Eye (tissue), 1 donor: ENCODE measurements at places on chromosomes 7 and 10.

- DNase-seq, result peak; percentile 54
These were observed 240.5 kb downstream of the GLI3 start for GRCh38 chr7:41996381-41997035.

DNA sequence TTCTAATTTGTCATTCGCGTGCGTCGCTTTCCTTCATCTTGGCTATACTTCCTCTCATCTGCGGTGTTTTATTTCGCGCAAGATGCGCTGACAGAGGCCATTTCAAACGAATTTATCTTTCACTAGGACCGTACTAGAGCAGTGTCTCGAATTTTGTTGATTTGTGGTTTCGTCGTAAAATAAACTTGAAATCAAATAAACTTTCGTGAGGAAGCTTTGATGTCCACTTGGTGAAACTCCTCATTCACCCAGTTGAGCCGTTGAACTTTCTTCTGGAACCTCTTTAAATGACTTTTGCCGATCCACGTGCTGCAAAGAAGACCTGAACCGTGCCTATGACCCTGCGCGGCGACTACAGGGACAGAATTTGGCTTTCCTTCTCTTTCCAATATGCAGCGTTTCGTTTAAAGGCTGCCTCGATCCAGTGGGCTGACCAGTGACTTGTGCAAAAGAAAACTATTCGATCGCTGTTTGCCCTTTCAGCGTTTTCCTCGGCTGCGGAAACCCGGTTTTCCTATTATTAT lies 163.9 kb upstream of the PPP1R3A start:
- peak; percentile 82 for DNase-seq

DNA sequence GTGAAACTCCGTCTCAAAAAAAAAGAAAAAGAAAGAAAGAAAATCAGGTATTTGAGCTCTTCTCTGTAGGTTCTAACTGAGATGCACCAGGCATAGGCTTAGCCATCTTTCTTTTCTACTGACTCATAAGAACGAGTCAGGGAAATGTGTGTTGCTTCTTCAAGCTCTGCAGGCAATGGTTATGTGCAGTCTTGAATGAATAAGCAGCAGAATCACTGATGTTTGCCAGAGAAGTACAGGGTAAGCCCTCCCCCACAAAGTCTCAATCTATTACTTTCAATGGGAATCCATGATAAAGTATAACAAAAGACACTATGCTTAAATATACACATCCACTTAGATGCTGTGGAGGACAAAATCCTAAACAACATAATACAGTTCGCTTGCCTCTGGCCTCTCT lies 239.2 kb downstream of the PARD3 start:
- DNase-seq, result no peak

DNA sequence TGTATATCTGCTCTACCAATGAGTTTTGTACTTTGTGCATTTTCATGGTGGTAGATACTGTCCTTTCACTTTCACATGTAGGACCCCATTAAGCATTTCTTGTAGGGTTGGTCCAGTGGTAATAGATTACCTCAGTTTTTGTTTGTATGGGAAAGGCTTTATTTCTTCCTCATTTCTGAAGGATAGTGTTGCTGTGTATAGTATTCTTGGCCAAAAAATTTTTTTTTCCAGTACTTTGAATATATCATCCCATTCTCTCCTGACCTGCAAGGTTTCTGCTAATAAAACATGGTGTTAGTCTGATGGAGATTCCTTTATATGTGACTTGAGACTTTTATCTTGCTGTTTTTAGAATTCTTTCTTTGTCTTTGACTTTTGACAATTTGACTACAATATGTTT lies 12.0 kb downstream of the GIMAP8 start:
- DNase-seq, result no peak

DNA sequence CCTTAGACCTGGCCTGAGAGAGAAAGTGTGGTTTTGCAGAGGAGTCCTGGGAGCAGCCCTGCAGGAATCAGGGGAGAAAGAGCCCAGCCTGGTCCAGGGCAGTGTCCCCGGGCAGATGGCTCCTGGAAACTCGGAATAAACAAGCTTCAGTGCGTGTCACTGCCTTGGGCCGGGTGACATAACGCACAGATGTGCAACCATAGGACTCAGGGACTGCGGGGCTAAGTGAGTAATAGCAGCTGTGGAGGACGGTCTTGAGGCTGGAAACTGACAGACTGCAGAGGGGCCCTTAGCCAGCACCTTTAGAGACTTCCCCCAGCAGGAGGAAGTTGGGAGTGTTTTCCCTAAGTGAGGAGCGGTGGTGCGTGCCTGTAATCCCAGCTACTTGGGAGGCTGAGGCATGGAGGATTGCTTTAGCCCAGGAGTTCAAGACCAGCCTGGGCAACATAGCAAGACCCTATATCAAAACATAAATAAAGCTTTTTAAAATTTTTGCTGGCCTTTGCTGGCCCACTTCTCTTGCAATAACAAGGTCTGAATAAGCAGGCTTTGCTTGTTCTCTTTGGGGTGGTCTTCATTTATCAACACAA lies 5.3 kb upstream of the CLIP2 start:
- DNase-seq, result no peak

DNA sequence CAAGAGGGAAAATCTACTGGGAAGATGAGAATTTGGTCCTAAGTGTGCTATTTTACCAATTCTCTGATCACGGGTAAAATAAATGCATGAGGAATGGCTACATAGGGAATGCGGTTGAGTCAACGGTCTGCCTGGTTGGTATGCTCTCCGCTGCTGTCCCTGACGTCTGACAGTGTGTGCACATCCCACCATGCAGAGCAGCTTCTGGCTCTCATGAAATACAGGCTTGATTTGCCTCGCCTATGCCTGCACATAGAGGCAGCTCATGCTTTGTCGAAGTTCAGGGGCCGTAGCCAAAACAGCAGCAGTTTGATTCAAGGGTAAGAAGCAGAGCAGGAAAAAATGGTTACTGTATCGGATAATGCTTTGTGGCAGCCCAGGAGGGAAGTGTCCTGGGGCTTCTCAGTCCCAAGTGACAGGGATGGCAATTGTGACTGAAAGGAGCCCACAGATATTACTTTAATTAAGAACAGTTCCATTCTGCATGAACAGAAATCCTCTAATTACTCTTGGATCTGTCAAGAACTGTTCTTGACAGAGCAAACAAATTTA lies 268.4 kb upstream of the SLC26A5 start:
- peak; percentile 88 for DNase-seq

- DNase-seq, result peak; percentile 34
These were observed 845.0 kb downstream of the CNTNAP2 start for GRCh38 chr7:146961617-146962016.

- peak; percentile 92 for DNase-seq
These were observed 65.7 kb downstream of the VWA2 start for GRCh38 chr10:114304571-114305421.

DNA sequence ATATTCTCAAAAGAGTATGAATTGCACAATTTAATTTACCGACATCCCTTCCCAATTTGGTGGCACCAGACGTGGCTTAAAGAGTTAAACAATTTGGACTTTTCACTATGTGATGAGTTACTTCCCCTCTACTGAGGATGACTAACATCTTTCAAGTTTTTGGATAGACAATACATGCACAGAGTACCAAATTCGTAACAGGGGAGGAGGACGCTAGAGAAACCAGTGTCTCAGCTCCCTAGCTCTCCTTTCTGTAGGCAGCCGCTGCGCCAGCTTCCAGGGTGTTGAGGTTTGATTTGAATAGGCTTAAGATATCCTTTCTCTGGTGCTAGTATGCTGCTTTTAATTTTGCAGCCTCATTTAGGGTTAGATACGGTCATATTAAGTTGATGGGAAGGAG lies 69.2 kb downstream of the GNA12 start:
- DNase-seq, result no peak

- no peak for DNase-seq
These were observed 16.3 kb upstream of the RNF216 start for GRCh38 chr7:5797716-5798115.

DNA sequence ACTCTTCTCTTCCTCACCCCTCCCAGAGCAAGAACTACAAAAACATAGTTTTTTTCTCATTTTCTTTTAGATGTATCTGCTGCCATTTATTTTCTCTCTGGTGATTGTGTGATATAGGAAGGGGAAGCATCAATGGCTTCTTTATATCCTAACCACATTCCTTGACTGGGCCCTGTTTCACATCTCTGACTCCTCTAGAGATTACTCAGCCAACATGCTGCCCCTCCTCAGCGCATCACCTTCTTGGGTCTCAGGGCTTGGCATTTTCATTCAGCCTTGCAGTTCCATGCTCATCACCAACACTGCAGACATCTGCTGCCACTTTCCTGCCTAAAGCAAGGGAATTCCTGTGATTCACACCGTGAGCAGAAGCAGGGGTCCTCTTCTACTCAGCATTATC lies 705.5 kb downstream of the AUTS2 start:
- no peak for DNase-seq

DNA sequence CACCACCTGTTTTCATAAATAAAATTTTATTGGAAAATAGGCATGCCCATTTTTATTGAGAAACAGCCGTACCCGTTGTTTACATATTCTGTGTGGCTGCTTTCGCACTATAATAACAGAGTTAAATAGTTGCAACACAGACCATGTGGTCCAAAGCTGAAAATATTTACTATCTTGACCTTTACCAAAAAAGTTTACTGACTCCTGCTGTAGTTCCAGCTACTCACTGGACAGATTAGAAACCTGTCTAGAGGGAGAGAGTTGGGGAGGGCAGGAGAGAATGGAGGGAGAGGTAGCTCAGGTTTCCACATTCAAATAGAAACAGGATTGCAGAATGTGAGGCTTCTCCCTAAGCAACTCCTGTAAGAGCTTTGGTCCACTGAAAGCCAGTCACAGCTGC lies 55.1 kb upstream of the GLCCI1 start:
- DNase-seq, result no peak

- DNase-seq, result peak; percentile 34
These were observed 109.6 kb downstream of the SFMBT2 start for GRCh38 chr10:7301006-7301778.

GRCh38 chr7:77631820-77632219 lies 64.4 kb upstream of the RSBN1L start:
- DNase-seq, result no peak

DNA sequence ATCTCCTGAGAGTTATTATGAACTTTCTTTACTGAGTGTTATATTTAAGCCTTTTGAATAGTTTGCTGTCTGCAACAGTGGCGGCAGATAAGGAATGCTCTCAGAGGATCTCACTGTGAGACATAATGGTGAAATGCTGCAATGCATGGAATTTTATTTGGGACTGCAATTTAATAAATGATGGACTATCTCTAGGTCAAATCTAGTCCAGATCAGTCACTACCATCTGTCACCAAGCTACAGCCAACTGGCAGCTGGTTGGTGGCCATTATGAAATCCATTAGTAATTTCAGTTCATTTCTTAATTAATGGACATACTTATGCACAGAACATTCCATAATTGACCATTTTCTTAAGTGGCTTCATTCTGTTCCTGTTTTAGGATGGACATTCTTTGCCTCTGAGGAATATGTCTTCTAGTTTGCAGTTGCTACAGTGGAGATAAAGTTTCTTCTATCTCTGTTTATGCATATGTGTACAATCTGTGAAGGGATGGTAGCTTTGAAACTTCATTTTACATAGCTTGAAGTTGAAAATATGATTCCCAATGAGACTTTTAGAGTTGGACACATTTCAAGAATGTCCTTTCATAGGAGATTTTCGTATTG lies 586.6 kb downstream of the SUGCT start:
- no peak for DNase-seq

GRCh38 chr7:37081436-37081835 lies 357.1 kb upstream of the AOAH start:
- DNase-seq, result peak; percentile 7

GRCh38 chr10:48931188-48931587 lies 8.5 kb downstream of the LRRC18 start:
- DNase-seq, result no peak

GRCh38 chr10:28853195-28853594 lies 175.9 kb downstream of the BAMBI start:
- DNase-seq, result peak; percentile 47

DNA sequence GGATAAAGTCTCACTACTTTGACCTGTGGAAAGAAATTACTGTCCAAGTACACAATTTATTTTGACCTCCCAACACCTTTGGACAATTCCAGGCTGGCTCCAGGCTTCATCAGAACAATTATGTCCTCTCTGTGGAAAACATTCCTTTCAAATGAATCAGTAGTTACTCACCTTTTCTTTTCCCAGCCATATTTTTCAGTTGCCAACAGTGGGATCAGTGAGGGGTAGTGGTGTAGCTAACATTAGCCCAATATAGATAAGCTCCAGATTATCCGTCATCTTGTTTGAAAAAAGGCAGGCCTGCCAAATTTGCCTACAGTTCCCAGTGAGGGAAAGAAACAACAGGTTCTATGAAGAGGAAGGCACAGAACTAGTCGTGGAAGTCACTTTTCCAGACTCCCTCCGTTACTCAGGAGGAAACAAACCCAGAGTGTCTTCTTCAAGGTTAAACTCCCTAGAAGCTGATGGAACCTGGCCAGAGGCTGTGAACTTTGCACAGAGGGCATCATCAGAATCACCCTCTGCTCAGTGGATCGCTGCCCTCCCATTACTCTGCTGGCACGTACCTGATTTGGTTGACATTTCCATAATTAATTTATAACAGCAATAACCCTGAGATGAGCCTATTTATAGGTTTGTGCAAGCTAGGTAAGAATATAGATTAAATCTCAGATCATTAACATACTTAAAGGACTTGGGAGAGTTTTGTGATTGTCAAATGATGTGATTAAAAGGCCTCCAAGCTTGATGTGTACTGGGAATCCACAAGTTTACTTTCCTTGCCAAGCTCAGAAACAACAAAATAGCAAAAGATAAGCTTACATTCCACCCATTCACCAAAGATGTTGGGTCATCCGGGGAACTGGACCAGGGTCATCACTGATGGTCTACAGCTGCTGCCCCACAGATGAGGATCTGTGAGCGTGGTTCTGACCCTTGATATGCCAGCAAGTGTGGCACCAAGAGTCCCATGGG lies 654.6 kb upstream of the GALNT17 start:
- DNase-seq, result no peak

DNA sequence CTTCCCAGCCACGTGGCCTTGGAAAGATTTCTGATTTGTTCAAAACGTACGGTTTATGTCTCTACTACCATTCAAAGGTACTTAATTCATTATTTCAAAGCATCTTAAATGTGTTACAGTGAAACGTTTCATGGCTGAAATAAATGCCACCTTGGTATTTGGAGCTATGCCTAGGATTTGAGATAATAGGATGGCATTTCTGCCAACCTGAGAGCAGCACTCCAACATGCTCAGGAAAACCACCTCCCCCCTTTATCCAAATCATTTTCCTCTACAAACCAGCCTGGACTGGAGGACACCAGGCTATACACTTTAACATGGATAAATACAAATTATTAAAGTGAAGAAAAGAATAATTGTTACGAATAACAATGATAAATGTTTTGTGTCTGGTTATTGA lies 260.9 kb downstream of the ZMYND11 start:
- DNase-seq, result no peak

- no peak for DNase-seq
These were observed 17.3 kb downstream of the MGAM start for GRCh38 chr7:142012825-142013511.

GRCh38 chr7:95318501-95319100 lies 5.7 kb downstream of the PON1 start:
- DNase-seq, result no peak

GRCh38 chr10:52484206-52485065 lies 170.4 kb downstream of the DKK1 start:
- DNase-seq, result peak; percentile 33

GRCh38 chr10:24262929-24263590 lies 54.1 kb downstream of the KIAA1217 start:
- DNase-seq, result no peak

GRCh38 chr7:151608031-151608551 lies 88.4 kb upstream of the RHEB start:
- no peak for DNase-seq
